ENCODE measurements at places on chromosomes 1 and 21.

DNA sequence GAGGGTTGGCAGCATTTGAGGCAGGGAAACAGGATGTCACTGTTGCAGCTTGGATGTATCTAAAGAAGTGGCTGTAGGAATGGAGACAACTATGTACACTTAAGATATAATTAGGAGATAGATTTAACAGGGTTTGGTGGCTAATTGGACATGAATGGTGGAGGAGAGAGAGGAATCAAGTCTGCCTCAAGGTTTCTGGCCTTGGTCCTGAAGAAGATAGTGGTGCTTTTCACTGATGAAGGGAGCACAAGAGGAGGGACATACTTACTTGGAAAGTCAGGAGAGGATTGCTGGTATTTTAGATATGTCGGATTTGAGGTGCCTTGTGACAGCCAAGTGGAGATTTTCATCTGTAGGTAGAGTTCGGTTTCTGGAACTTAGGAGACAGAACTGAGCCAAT is 123.9 kb downstream of the ST6GALNAC3 start:
- DNase-seq: no peak

GRCh38 chr1:246178717-246179311 is 328.3 kb downstream of the SMYD3 start:
- no peak for DNase-seq

DNA sequence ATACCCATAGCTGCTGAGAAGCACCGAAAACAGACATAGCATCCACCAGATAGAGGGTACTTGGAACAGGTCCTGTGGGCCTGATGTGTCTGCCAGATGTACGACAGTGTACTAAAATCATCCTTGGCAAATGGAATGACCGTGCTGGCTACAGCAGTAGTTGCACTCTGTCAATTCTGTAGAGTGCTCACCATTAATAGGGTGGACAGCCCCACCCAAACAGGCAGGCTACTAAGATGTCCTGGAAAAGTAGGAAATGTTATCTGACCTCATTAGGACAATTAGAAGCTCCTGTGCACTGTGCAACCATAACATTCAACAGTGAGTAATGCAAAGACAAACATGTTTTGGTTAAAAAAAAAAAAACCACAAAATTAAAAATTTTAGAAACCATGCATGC is 106.2 kb downstream of the PTPN14 start:
- DNase-seq: no peak

- no peak for DNase-seq
Observed at GRCh38 chr1:15684468-15685291, 560 bp downstream of the PLEKHM2 start.

GRCh38 chr1:163970151-163970550 is 588.8 kb upstream of the PBX1 start:
- DNase-seq: no peak

GRCh38 chr1:104921525-104921924 is 1171.8 kb downstream of the AMY1C start:
- no peak for DNase-seq

DNA sequence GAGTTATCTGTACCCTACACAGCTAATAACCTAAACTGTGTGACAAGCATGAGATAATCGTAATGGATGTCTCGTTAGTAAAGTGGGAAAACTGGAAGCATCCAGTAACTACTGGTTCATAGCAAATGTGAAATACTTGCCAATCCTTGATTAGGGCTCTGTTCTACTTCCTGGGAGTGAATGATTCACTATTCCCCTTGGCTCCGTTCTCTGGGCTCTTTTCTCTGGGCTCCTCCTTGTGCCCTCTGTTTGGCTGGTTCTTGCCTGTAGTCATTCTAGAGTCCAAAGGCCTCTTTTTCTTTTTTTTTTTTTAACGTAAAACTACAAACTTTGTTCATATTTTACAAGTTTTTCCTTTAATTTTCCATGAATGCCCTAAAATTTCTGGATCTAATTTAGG is 465.8 kb upstream of the PLXNA2 start:
- DNase-seq: no peak

Measured in esophagus squamous epithelium (tissue), 5 donors.